ENCODE measurements at places on chromosomes 11 and 22.

GRCh38 chr22:36334821-36335603, 52.8 kb downstream of the MYH9 start:
- DNase-seq, result peak; percentile 76

DNA sequence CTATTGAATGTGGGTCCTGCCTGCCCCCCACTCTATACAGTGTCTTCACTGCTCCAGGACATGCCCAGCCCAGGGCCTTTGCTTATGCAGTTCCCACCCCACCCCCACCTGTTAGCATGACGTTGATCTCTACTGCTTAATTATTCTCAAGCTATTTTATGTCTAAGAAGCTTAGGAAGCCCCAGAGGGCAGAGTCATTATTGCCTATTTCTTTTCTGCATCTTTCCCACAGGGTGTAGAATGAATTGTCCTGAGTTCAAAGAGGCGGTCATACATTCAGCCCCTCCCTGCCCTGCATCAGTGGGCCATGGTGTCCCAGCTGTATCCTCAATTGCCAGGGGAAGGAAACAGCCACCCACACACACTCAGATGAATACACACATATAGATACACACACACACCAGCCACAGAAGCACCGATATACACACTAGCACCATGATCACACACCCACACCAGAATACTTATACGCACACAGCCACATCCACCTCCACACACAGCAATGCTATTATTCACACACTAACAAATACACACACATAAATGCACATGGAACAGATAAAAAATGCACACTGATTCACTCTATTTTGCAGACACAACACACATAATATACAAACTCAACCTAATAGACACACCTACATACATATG, 1.5 kb downstream of the PDE2A start:
- no peak for DNase-seq

DNA sequence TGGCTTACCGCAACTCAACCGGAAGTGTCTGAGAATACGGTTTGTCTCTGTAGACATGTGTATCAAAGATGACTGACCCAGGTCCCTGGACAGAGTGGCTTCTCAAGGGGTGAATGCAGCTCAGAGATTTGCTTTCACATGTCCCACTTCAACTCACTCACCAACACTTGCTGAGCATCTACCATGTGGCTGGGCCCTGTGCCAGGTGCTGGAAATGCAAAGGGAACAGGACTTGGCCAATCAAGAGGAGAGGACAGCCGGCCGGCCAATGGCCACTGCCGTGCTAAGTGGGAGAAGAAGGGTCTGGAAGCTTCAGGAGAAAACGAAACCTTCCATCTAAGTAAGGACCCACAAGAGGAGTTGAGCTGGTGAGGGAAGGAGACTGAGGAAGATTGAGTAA, 151.3 kb downstream of the CEP164 start:
- DNase-seq, result no peak

DNA sequence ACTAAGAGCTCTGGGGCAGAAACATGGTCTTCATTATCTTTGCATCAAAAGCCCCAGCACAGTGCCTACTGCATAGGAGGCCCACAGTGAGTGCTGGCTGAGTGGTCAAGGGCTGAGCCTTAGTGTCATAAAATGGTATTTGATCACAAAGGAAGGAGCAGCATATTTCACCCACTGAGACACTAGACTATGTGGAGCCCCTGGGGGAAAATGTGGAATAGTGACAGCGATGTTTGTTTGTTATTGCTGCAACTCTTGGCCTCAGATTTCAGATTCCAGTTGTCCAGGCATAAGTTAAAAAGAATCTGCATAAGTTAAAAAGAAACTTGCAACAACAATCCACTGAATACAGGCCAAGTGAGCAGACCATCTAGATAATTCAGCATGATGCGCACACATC, 7.0 kb downstream of the KIRREL3 start:
- DNase-seq, result no peak

DNA sequence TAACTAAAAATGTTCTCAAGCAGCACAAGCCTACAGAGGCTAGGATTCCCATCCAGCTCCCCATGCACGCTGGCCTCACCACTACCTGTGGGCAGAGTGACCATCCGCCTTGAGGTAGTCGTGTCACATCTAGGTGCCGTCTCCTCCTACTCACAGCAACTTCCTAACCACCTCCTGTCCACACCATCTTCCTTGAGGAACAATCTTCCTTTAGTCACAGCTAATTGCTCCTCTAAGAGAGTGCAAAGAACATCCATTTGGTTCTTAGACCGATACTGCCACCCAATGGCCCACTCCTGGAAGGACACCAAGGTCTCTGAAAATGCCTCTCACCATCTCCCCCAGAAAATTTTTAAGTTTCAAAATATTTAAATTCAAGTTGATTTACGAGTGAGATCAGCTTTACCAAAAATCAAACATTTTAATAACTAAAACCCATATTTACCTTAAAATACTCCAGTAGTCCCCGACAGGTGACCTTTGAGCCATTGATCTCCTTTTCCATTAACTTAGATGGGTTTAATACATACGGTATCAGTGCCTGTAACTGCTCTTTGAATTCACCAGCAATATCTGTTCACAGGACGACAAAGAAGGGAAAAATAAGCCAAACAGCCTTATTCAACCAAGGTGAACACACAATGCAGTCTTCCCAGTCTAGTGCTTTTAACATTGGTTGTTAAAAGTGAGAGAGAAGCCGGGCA, 21.7 kb upstream of the PLAAT3 start:
- DNase-seq, result peak; percentile 56

DNA sequence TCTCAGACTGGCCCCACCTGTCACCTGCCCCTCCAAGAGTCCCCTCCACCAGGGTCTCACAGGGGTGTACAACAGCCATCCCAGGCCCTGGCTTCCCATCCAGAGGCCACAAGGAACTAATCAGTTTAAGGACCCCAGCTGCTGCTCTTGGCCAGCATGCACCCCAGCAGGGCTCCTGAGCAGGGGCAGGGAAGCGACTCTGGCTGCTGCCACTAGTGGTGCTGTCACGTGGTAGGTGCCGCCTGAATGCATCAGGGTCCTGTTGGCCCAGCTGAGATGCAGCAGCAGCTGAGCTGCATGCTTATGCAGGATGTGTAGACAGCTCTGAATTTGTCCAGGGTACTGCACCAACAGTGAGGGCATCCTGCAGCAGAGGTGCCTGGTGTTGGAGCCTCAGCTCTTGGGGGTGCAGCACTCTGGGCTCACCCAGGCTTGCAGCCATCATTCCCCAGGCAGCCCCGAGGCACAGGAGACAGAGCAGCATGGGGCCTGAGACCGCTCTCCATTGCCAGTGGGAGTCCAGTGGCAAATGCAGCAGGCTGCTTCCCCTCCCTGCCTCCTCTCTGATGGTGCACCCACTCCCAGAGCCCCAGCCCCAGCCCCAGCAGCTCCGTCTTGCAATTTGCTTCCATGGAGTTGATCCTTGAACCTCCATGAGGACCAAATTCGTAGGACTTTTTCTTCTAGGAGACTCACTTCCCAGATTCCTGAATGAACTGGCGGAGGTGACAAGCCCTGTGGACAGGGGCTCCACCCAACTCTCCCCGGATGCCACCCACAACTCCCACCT, 98.7 kb downstream of the MPPED1 start:
- no peak for DNase-seq

GRCh38 chr11:46534711-46535110, 59.1 kb downstream of the AMBRA1 start:
- peak; percentile 15 for DNase-seq

Data from MV-4-11 (cell line).